ENCODE measurements at places on chromosomes 11 and 22.

DNA sequence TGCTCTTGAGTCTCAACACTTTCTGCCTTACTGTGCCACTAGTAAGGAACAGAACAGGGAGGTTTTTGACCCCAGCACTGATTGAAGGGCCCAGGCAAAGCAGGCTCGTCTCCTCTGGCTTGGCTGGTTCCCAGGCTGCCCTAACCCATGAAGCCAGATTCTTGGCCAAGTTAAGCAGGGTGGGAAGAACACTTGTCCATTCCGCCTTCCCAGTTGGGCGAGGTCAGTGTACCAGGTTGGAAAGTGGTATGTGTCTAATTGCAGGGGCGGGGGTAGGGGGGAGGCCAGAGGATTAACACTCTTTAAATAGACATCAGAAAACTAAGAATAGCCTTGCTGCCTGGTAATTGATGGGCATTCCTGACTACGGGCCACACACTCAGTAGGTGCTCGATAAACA is 14.4 kb downstream of the TIMP3 start:
- no peak for DNase-seq

DNA sequence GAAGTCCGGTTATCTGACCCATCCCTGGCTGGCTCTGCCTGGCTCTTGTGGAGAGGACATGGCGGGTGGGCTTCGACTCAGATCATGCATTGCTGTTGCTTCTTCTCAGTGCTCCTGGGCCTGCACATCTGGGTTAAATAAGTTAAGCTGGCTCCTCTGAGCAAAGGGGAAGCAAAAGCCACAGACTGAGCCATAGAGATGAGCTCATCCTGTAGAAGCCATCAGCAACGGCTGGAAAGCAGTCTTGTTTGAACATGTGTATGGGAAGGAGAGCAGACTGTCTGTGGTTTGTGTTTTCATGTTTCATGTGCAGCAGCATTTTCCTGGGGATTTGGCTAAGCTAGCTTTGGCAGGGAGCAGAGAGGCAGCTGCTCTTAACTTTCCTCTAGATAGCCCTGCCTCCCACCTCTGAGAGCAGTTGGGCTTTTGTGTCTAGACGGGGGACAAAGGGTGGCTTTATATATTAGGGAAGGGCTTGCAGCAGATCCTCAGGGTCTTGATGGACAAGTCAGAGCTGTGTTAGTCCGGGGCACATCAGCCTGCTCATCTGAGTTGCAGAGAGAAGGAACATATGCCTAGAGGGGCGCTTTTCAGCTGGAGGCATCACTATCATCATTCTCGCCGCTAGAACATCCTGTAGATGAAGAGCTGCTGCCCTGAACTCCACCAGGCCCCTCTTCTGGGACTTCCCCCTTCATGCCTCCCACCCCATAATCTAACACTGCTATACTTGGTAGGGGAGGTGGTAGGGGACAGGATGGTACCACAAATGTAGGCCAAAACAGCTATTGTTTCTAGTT is 14.9 kb downstream of the DCPS start:
- DNase-seq: peak; percentile 85

DNA sequence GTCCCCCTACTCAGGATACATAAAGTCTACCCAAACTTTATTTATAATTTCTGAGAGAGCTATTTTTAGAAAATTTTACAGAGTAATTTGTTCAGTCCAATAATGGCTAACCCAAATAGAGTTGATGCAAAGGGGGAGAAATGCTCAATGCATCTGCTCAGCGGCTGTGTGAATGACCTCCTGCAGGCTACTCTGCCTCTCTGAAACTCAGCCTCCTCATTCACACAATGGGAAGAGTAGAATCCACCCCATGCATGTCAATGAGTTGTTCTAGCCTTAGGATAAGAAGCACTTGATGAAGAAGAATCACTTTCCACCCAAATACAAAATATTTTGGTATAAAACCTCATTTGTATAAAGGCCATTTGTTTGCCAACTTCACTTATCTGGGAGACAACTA is 1204.0 kb downstream of the LRRC4C start:
- DNase-seq: no peak

- no peak for DNase-seq
These were observed 9.7 kb downstream of the MCAM start for GRCh38 chr11:119307219-119307618.
